ENCODE measurements at places on chromosomes 5 and 9. TPM values are rescaled to one million over a fixed set of nuclear protein-coding genes. Genes with fewer than 3 reads are reported as not detected.

GRCh38 chr9:121797081-121797480 lies 145.6 kb downstream of the DAB2IP start:
- DNase-seq, result no peak
- H3K36me3 ChIP-seq, result no peaks in the 10 kb centered on the region
- H3K27me3 ChIP-seq, result no peaks in the 10 kb centered on the region
- H3K27ac ChIP-seq, result no peak overlapping the region

GRCh38 chr5:65037831-65038815 lies 269.4 kb downstream of the CWC27 start:
- H3K4me1 ChIP-seq, result peaks cover 25% of the 10 kb centered on the region
- no peaks in the 10 kb centered on the region for H3K27me3 ChIP-seq
- H3K4me3 ChIP-seq, result no peak overlapping the region
- no peaks in the 10 kb centered on the region for H3K36me3 ChIP-seq
- no peak for DNase-seq
- H3K27ac ChIP-seq, result peak overlapping the region; percentile 92

PRRX2 gene
- total RNA-seq, result 43.7 TPM

DNA sequence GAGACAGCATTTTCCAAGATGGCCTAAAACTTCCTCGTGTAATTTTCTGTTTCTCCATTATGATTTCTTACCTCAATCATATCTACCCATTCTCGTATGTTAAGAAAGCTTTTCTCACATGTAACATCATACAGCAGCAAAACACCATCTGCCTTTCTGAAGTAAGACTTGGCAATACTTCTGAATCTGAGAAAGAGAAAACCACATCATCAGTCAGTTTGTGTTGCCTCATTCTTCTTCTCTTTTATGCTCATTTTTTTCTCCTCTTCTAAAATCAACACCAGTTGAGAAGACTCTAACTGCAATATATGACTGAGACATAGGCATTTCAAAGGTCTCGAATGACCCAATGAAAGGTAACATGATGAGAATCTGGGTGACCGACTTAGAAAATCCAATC lies 66.0 kb downstream of the RASEF start:
- no peaks in the 10 kb centered on the region for H3K36me3 ChIP-seq
- H3K27me3 ChIP-seq, result no peaks in the 10 kb centered on the region
- no peaks in the 10 kb centered on the region for H3K4me1 ChIP-seq
- H3K27ac ChIP-seq, result no peak overlapping the region
- no peak overlapping the region for H3K4me3 ChIP-seq

MACIR gene
- total RNA-seq, result 6.9 TPM

SLIT3 gene
- 52.8 TPM for total RNA-seq

- no peak overlapping the region for H3K27ac ChIP-seq
- no peak for DNase-seq
- no peaks in the 10 kb centered on the region for H3K27me3 ChIP-seq
- H3K4me3 ChIP-seq, result no peak overlapping the region
Measured at GRCh38 chr9:6247266-6247665, 31.7 kb downstream of the IL33 start.
